ENCODE measurements at places on chromosomes 7 and 10. TPM values are rescaled to one million over a fixed set of nuclear protein-coding genes. Genes with fewer than 3 reads are reported as not detected.

DNA sequence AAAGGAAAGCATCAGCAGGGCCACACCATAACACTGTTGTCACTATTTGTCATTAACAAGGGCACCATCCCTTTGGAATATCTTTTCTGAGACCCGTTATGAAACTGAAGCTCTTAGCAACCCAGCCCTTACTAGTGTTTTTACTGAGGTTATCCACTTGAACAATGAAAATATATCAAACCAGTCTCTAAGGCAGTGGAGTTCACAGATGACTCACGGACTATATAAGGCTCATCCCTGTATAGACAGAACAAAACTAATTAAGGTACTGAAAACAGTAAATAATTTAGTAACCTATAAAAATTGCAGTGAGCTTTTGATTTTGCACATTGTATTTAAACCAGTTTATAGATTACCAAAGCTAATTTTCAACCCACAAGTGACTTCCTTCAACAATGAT is 196.0 kb downstream of the ELAPOR2 start:
- DNase-seq = no peak

DNA sequence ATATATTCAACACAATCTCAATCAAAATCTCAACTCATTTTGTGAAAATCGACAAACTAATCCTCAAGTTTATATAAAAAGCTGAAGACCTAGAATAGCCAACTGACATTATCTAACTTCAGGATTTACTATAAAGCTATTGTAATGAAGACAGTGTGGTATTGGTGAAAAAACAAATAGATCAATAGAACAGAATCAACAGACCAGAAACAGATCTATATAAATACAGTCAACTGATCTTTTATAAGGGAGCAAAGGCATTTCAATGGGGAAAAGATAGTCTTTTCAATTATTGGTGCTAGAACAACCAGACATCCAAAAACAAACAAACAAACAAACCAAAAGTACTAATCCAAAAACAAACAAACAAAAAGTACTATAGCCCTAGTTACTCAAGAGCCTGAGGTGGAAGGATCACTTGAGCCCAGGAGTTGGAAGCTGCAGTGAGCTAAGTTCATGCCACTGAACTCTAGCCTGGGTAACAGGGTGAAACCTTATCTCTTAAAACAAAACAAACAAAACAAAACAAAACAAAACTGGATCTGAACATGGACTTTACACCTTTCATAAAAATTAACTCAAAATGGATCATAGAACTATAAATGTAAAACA is 26.6 kb upstream of the AKR1D1 start:
- DNase-seq = no peak

DNA sequence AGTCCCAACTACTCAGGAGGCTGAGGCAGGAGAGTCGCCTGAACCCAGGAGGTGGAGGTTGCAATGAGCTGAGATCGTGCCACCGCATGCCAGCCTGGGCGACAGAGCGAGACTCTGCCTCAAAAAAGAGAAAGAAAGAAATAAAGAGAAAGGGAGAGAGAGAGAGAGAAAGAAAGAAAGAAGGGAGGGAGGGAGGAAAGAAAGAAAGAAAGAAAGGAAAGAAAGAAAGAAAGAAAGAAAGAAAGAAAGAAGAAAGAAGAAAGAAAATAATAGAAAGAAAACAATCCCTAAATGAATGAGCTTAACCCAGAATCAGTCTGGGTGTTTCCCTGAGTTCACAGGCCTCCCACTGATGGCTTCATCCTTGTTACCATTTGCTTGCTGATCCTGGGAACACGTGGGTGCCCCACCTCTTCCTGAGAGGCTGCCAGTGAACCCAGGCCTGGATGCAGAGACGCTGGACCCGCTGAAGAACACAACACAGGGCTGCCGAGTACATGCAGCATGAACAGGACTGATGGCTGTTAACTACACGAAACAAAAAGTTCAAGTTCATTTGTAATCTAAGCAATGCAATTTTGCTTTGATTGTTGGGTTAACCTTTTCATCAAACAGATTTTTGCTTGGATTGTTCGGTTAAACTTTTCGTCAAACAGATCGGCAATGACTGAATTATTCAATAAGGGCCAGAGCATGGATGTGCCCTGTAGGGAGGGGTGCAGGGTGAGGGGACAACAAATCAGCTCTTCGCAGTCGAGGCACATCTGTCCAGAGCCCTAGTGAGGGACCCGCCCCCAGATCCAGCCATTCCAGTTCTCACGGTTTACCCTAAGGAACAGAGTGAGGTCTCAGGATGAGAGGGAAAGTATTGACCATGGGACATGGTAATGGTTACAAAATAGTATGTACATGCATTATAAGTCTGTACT is 11.5 kb downstream of the NPFFR1 start:
- DNase-seq = no peak

- DNase-seq = no peak
Observed at GRCh38 chr10:35876248-35876647, 234.2 kb upstream of the FZD8 start.

GRCh38 chr7:150631084-150631826 is 930 bp downstream of the GIMAP6 start:
- DNase-seq = peak; percentile 63

DNA sequence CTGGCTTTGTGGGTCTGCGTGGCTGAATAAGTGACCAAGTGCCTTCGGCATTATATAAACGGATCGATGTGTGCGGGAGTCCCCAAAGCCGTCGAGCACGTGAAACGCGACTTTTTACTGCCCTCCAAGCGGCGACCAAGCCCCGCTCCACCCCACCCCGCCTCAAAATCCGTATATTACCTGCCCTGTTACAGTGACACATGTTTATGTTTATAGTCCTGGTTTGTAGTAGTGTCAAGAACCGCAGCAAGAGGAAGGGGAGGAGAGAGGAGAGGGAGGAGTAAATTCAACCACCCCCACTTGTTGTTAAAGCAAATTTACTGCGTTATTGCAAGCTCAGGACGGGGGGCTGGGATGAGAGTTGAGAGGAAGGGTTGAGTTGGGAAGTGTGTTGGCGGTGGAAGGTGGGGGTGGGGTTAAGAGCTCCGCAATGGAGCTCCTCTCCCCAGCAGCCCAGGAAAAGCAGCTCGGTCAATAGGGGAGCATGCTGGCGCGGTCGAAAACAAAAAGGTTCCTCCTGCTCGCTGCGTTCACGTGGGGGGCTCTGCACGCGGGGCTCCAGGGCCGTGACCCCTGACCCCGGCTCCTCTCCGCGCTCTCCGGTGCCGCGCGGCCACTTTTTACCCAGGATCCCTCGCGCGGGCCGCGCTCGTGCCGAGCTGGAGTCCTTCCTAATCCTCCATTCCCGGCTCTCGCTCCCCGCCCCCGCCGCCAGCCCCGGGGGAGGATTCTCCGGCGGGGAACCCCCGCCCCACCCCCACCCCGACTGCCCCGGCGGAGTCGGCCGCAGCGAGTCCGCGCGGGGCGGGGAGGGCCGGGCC is at the start of gene SKIDA1:
TSS of gene SKIDA1 (minus strand) at position 316 of the 821 bp plus-strand sequence. CDS start 7,860 bp downstream, outside the sequence.
- DNase-seq = peak; percentile 61

GRCh38 chr7:157907091-157907490 is 570.3 kb downstream of the DNAJB6 start:
- DNase-seq = no peak

The GPER1 gene
- 0.11 TPM for total RNA-seq

The RGR gene
- not detected for total RNA-seq
